ENCODE measurements at places on chromosomes 11 and 22.

GRCh38 chr11:86582898-86583297 is 89.5 kb downstream of the ME3 start:
- no peak for DNase-seq

DNA sequence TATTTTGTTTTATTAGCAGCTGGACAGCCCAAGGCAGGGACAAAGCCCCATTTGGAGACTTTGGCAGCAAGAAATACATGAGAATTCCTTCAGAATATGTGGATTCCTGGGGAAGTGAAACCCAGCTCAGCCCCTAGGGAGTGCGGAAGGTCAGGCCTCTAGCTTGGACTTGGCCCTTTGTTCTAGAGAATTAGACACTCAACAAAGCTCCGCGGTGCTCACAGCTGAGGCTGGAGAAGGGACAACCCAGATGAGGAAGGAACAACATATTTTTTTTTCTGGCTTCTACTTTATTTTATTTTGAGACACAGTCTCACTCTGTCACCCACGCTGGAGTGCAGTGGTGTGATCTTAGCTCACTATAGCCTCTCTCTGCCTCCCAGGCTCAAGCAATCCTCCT is 44.7 kb upstream of the SEPTIN5 start:
- no peak for DNase-seq

DNA sequence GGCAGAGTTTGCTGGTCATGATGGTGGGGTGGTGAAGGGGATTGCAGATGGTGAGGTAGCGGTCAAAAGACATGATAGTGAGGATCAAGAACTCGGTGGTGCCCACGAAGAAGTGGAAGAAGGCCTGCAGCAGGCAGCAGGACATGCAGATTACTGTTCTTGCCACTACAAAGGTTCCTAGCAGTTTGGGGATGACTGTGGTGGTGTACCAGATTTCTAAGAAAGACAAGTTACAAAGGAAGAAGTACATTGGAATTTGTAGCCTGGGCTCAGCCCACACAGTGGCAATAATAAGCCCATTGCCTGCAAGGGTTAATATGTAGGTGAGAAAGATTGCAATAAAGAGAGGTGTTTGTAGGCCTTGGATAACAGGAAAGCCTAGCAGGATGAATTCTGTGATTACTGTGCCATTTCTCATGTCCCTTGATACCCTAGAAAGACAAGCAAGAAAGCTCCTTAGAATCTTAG is at the start of gene OR6X1:
OR6X1 (minus strand) TSS at position 418 of the 468 bp plus-strand sequence; CDS start at position 418, 0 bp downstream.
- peak; percentile 67 for DNase-seq

DNA sequence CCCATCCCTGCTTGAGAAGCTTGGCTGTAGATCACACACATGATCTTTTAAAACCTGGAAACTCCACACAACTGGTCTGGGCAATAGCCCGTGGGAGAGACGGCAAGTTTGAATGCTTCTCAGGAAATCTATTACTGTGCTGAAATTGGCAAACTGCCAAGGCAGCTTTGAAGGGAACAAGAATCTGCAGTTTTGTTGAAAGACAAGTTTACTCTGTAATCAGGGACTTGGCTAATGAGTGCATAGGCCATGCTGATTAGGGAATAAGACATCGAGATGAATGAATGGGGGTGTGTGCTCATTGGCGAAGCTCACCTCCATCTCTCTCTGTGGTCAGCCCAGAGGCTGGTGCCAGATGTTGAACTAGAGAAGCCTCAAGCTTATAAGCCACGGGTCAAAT is 218.8 kb downstream of the HIPK3 start:
- DNase-seq = no peak

DNA sequence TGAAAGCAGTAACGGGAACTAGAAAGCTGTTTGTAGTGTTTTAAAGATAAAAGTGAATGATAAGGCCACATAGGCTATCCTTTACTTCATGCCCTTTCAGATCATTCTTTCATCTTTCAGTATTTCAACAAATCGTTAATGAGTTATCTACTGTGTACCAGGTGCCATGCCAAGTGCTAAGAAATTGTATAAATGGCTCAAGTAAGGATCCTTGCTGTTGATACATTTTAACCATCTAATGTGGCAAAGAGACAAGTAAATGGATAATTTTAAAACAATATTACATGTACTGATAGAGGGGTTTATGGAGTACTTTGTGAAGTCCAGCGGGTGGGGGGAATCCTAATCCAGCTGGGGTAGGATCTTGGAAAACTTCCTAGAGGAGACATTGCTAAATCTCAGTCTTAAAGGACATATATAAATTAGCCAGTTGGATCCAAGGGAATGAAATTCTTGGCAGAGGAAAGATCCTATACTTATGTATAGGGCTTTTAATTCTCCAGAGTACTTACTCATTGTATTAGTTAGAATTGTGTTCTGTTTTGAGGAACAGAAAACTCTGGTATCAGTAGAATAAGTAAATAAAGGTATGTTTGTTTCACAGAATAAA is 119.4 kb downstream of the TRIM44 start:
- DNase-seq = no peak

DNA sequence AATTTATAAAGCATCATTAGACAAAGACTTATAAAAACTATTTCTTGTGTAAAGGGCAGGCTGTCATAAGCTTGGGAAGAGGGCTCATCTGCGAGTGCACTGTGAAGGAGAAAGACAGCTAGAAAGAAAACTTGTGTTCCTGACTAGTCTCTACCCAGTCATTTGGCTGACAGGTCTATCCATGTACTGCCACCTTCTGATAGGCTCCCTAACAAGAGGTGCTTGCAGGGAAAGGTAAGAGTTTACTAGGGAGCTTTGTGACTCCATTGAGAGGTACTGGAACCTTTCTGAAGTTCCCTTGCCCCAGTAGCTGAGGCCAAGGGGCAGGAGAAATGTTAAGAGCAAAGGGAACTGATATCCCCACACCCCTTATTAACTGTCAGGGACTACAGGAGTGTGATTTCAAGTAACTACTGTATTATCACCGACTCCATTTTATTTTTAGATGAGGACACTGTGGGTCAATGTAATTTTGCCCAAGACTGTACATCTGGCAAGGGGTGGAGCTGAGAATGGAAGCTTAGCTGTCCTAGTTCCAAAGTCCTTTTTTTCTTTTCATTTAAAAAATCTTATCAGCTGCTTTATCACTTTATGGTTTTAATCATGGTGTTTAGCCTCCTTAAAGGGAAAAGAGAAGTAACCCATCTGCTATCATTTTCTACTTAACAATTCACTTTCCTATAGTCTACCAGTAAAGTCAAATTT is 129.4 kb downstream of the ARHGAP20 start:
- DNase-seq = no peak

GRCh38 chr11:71242391-71242790 is 10.0 kb downstream of the SHANK2 start:
- no peak for DNase-seq

GRCh38 chr11:61574611-61575010 is 6.3 kb downstream of the SYT7 start:
- no peak for DNase-seq

- no peak for DNase-seq
Observed at GRCh38 chr11:120517390-120517761, 5.8 kb downstream of the GRIK4 start.

GRCh38 chr11:3927129-3927796 is 71.8 kb downstream of the STIM1 start:
- no peak for DNase-seq

GRCh38 chr11:94873916-94874540 is 99.3 kb downstream of the CWC15 start:
- DNase-seq = no peak

DNA sequence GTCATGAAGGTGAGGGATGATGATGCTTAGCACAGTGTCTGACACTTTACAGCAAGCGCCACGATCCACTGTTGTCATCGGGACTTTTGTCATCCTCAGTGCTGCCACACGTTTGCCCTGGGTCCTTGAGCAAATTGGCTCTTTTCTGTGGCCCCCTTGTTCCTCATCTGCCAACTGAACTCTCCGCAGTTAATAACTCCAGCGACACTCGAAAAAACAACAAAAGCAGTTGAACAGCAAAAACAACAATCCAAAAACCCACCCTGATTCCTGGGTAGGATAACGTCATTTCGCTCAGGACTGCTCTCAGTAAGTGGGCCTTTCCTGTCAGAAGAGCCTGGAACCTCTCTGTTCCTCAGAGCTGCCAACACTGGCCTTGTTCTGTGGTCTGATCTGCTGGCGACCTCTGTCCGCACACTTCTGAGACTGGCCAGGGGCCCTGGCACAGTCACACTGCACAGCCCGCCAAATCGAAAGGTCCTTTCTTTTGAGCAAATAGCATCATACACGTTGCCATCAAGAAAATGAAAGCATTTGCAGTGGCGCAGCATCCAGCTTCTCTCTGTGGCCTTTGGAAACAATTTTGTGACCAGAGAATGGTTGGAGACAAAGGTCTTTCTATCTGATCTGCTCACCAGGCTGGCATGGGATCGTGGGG is 79.9 kb upstream of the SYT13 start:
- no peak for DNase-seq

- DNase-seq = no peak
Observed at GRCh38 chr11:2924381-2924780, 4.8 kb downstream of the PHLDA2 start.

- no peak for DNase-seq
Observed at GRCh38 chr11:57081356-57081755, 92.6 kb downstream of the OR5AK2 start.

GRCh38 chr11:131546218-131546895 is 175.9 kb downstream of the NTM start:
- DNase-seq = no peak

- DNase-seq = peak; percentile 95
Observed at GRCh38 chr11:64339754-64340408, at the start of gene CCDC88B. CCDC88B (plus strand) TSS chr11:64340204; CDS start chr11:64340267, 63 bp downstream.

DNA sequence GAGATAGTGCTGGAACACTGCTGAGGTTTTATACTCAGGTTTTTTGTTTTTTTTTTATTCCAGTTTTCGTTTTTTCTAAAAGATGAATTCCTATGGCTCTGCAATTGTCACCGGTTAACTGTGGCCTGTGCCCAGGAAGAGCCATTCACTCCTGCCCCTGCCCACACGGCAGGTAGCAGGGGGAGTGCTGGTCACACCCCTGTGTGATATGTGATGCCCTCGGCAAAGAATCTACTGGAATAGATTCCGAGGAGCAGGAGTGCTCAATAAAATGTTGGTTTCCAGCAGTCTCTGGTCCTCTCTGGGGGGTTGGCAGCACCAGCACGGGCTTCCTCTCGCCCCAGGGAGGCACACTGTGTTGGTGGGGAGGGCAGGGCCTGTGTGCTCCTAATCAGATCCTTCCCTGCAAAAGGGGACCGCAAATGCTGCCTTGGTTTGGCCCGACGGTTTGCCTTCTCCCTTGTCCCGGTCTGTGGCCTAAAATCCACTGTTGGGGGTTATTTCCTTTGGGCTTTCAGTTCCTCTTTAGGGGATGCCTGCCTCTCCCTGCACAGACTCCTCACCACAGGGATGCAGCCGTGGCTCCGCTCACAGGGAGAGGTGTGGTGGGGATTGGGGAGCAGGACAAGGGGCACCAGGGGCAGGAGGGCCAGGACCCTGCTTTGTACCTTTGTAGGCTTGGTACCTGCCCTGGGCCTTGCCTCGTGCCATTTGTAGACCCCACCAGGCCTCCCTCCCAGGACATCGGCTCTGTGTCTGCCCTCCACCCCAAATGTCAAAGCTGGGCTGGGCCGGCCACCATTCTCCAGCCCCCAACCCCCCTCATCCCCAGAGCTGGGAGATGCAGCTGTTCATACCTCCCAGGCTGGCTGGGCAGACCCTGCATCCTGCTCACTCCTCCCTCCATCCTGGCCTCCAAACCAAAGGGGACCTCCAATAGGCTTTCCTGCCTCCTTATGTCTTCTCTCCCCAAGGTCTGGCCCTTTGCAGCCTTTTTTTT is 13.5 kb downstream of the MCAT start:
- no peak for DNase-seq

DNA sequence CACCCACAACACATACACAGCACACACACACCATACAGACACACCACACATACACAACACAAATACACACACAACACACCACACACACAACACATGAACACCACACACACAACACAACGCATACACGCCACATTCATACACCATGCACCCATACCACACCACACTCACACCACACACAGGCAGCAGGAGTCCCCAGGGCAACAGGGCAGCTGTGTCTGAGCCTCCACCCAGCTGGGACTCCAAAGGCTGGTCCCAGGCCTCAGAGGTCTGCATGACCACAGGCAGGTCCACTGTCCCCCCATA is 3.3 kb upstream of the WNT7B start:
- DNase-seq = no peak

- no peak for DNase-seq
Observed at GRCh38 chr11:33412241-33412640, 155.1 kb downstream of the HIPK3 start.

- DNase-seq = no peak
Observed at GRCh38 chr11:130516554-130517505, 68.4 kb downstream of the ADAMTS15 start.

DNA sequence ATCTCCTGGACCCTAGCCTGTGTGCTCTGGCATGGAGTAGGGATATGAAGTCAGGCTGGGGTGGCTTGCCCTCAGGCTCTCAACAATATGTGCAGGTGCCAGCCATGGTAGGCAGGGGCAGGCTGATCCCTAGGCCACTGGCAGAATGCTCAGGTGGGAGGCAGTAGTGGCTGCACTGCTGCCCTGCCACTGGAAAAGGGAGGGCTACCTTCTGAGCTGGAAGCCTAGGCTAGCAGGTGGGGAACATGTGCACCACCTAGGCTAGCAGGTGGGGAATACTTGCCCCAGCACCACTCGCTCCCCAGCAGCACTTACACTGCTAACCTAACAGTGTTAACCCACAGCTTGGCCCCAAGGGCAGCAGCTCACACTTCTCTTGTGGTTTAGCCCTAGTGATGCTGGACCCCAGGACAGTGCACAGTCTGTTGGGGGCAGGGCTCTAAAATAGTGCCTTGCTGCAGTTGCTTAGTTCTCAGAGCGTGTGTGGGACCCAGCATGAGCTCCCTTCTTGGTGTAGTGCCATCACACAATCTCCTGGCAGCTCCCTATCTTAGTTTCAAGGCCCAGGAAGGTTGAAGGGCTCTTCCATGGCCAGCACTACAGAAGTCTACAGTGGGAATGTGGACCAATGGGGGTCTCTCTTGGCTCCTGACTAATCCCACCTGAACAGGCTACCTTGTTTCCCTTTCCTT is 130.8 kb downstream of the FCHSD2 start:
- no peak for DNase-seq

- DNase-seq = no peak
Observed at GRCh38 chr22:24894998-24895397, 51.5 kb downstream of the LHFPL7 start.

Data from activated CD4-positive, alpha-beta T cell treated with anti-CD3 and anti-CD28 coated beads, Interleukin-2, amount 10 ng/mL, durations not matched to agents 24 days and 14 days (primary cell).